Activated naive CD8-positive, alpha-beta T cell treated with anti-CD3 and anti-CD28 coated beads, Interleukin-2, amount 10 ng/mL, durations not matched to agents 7 days and 5 days (primary cell): ENCODE measurements at places on chromosomes 2 and 18. TPM values are rescaled to one million over a fixed set of nuclear protein-coding genes. Genes with fewer than 3 reads are reported as not detected.

The ANO7 gene
- 0.97 TPM for total RNA-seq

The TUBA3E gene
- total RNA-seq: not detected

The STPG4 gene
- 0.19 TPM for total RNA-seq

The IL36G gene
- total RNA-seq: not detected

The PDK1 gene
- total RNA-seq: 44.9 TPM

The SKA1 gene
- 27.8 TPM for total RNA-seq

The MYOM1 gene
- 3.3 TPM for total RNA-seq

The FBXO41 gene
- 33.6 TPM for total RNA-seq

The POTEC gene
- not detected for total RNA-seq

The SATB2 gene
- total RNA-seq: 0.11 TPM

The DOK6 gene
- not detected for total RNA-seq

The ABCG5 gene
- not detected for total RNA-seq

The GPR75 gene
- 2.9 TPM for total RNA-seq

The GMPPA gene
- total RNA-seq: 31.3 TPM

The KRTCAP3 gene
- total RNA-seq: 13.9 TPM

GRCh38 chr2:181464966-181465365 lies 7.8 kb downstream of the ITGA4 start:
- peaks cover 48% of the 10 kb centered on the region for H3K36me3 ChIP-seq
- peak overlapping the region; percentile 78 for H3K27ac ChIP-seq
- no peak for DNase-seq
- H3K4me1 ChIP-seq: peaks cover 61% of the 10 kb centered on the region
- no peaks in the 10 kb centered on the region for H3K27me3 ChIP-seq

GRCh38 chr2:224369028-224369632 lies 32.8 kb downstream of the FAM124B start:
- H3K36me3 ChIP-seq: no peaks in the 10 kb centered on the region
- DNase-seq: no peak
- no peaks in the 10 kb centered on the region for H3K27me3 ChIP-seq
- H3K4me1 ChIP-seq: no peaks in the 10 kb centered on the region
- no peak overlapping the region for H3K4me3 ChIP-seq
- H3K27ac ChIP-seq: no peak overlapping the region

- H3K27me3 ChIP-seq: no peaks in the 10 kb centered on the region
- DNase-seq: no peak
- no peaks in the 10 kb centered on the region for H3K4me1 ChIP-seq
- H3K4me3 ChIP-seq: no peak overlapping the region
- H3K27ac ChIP-seq: no peak overlapping the region
Observed at GRCh38 chr2:234989183-234989701, 37.4 kb downstream of the SH3BP4 start.

DNA sequence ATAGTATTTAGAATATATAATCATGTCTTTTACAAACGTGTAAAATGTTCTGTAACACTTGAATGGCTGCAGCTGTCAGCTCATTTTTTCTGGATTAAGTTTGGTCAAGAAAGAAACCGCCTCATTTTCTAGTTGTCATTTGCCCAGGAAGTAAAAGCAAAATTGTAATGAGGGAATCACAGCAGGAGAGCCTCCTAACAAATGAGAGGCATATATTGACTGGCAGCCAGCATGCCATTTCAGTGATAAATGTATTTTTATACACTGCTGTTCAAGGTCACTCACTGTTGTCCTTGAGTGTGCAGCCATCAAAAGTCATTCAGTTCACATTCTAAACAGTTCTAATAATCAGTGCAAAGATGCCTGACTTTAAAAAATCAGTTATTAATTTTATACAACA lies 144.3 kb upstream of the BOD1L2 start:
- H3K36me3 ChIP-seq: peaks cover 8% of the 10 kb centered on the region
- no peak overlapping the region for H3K27ac ChIP-seq
- H3K27me3 ChIP-seq: no peaks in the 10 kb centered on the region
- no peak for DNase-seq

DNA sequence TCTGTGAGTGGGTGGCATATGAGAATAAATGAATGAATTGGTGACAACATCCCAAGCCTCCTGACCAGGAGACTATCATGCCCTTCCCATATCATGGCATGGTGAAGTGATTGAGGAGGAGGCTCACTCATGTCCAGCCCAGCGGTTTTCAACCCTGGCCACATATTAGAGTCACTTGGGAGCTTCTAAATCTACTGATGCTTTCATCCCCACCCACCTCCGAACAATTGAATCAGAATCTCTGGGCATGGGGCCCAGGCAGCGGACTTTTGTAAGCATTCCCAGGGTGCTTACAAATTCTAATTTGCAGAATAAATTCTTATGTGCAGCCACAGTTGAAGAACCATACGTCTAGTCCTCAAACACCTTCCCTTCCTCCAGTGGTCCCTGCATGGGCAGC lies 81.7 kb upstream of the SEC11C start:
- H3K4me1 ChIP-seq: no peaks in the 10 kb centered on the region
- DNase-seq: no peak
- H3K4me3 ChIP-seq: no peak overlapping the region
- H3K36me3 ChIP-seq: no peaks in the 10 kb centered on the region
- H3K27me3 ChIP-seq: peaks cover 9% of the 10 kb centered on the region
- no peak overlapping the region for H3K27ac ChIP-seq

- H3K27me3 ChIP-seq: no peaks in the 10 kb centered on the region
- peaks cover 1% of the 10 kb centered on the region for H3K4me1 ChIP-seq
- H3K4me3 ChIP-seq: no peak overlapping the region
- H3K36me3 ChIP-seq: no peaks in the 10 kb centered on the region
Observed at GRCh38 chr18:56299740-56300139, 338.7 kb downstream of the TXNL1 start.

GRCh38 chr2:199770716-199771115 lies 80.3 kb downstream of the FTCDNL1 start:
- no peaks in the 10 kb centered on the region for H3K36me3 ChIP-seq
- H3K4me3 ChIP-seq: no peak overlapping the region
- H3K27ac ChIP-seq: no peak overlapping the region

DNA sequence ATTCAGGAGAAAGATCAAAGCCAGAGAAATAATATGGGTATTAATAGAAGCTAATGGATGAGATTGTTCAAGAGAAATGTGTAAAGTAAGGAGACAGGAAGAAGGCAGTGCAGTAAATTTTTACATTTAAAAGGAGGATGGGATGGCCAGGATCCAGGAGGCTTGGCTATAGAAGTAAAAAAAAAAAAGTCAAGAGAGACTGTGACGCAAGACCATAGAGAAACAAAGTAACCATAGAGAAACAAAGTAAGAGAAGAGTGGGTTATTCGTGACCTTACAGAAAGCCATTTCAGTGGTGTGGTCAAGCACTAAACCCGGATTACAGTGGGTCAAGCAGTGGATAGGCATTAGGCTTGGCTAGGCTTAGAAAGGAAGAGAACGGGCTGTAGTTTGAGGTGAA lies 10.5 kb upstream of the FAM171B start:
- no peak overlapping the region for H3K4me3 ChIP-seq
- no peak overlapping the region for H3K27ac ChIP-seq
- H3K27me3 ChIP-seq: no peaks in the 10 kb centered on the region
- no peak for DNase-seq
- peaks cover 2% of the 10 kb centered on the region for H3K36me3 ChIP-seq

DNA sequence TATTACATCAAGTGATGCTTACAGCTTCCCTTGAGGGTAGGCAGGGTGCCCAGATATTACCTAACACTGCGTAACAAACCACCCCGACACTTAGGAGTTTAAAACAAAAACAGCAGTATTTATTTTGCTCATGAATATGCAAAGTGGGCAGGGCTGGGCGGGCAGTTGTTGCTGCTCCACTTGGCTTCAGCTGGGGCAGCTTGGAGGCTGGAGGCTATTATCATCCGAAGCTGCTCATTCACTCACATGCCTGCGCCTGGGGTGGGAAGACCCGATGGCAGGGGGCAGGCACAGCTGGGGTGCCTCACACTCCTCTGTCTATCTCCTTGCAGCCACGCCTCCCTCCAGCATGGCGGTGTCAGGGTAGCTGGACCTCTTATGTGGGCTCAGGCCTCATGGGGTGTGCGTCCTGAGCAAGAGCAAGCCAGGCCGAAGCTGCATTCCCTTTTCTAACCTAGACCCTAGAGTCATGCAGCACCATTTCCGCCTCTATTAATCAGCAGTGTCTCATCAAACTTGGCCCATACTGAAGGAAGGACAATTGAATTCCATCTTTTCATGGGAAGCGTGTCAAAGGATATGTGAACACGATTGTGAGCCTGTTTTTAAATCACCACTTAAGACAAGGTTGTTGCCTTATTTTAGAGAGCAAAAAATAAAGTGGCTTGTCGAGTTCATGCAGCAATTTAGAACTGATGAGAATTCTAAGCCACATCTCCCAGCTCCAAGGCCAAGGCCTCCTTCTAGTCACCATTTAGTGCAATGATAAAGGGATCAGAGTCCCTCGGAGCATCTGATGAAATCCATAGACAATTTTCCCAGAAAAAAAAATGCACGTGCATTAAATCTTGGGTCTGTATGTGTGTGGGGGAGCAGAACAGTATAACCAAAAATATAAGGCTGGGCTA lies 54.9 kb downstream of the SDC1 start:
- H3K27me3 ChIP-seq: peaks cover 5% of the 10 kb centered on the region
- H3K4me1 ChIP-seq: no peaks in the 10 kb centered on the region
- no peak overlapping the region for H3K4me3 ChIP-seq
- no peaks in the 10 kb centered on the region for H3K36me3 ChIP-seq
- no peak overlapping the region for H3K27ac ChIP-seq

- H3K4me3 ChIP-seq: no peak overlapping the region
- no peaks in the 10 kb centered on the region for H3K27me3 ChIP-seq
- no peak for DNase-seq
Observed at GRCh38 chr2:30694286-30695055, 112.8 kb downstream of the CAPN13 start.

GRCh38 chr2:118880501-118880900 lies 33.1 kb upstream of the EN1 start:
- DNase-seq: no peak
- H3K4me1 ChIP-seq: peaks cover 15% of the 10 kb centered on the region
- peaks cover 14% of the 10 kb centered on the region for H3K27me3 ChIP-seq

DNA sequence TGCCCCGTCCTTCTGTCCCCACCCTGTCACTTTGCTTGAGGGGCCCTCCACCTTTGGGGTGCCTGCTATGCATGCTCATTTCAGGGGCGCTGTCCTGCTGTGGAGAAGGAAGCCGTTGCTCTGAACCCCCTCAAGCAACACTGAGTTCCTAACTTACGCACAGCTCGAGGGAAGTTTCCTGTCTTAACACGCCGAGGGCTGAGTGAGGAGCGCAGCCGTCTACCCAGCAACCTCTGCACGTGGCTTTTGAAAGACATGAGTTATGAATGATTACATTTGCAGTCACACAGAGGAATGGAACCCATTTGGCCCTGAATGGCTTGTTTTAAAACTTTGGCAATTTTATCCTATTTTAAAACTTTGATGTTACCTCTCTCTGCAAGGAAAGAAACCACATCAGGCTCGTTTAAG lies 14.0 kb downstream of the RAMP1 start:
- H3K36me3 ChIP-seq: no peaks in the 10 kb centered on the region
- H3K27ac ChIP-seq: no peak overlapping the region
- no peak for DNase-seq
- peaks cover 18% of the 10 kb centered on the region for H3K27me3 ChIP-seq
- peaks cover 10% of the 10 kb centered on the region for H3K4me1 ChIP-seq

GRCh38 chr2:206219957-206220356 lies 54.5 kb upstream of the ZDBF2 start:
- no peaks in the 10 kb centered on the region for H3K4me1 ChIP-seq
- no peak overlapping the region for H3K27ac ChIP-seq
- no peak for DNase-seq
- peaks cover 20% of the 10 kb centered on the region for H3K27me3 ChIP-seq

DNA sequence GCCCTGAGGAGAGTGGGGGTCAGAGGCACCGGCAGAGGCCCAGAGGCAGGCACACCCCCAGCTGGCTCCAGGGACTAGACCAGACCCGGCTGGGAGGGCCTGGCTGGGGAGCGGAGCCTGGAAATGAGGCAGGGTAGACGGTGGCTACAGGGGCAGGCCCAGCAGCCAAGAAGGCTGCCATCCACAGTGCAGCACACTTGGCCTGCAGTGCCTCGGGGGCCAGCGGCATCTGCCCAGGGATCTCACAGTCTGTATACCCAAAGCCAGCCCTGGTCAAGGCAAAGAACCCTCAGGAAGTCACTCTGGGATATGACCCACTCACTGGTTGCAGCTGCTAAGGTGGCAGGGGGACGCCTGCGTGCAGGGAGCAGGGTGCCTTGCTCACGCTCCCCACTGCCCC lies 17.8 kb downstream of the PER2 start:
- H3K27me3 ChIP-seq: no peaks in the 10 kb centered on the region
- no peak for DNase-seq
- peaks cover 4% of the 10 kb centered on the region for H3K4me1 ChIP-seq
- H3K36me3 ChIP-seq: peaks cover 8% of the 10 kb centered on the region

DNA sequence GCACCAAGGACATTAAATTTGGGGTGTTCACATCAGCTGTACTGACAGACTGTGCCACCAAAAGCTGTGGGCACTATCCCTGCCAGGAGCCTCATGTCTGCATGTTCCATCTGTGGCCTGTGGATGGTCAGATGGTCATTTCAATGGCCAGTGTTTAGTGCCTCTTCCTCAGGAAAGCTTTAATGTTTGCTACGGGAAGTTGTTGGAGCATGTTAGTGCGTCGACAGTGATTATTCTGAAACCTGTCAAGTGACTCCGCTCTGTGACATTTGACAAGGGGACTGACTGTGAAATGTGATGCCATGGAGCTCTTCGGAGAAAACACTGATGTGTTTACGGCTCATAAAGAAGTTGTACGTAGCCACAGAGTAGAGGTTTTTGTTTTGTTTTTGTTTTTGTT lies 18.7 kb upstream of the RGPD4 start:
- no peaks in the 10 kb centered on the region for H3K27me3 ChIP-seq
- no peak for DNase-seq
- H3K4me3 ChIP-seq: no peak overlapping the region
- no peaks in the 10 kb centered on the region for H3K4me1 ChIP-seq

DNA sequence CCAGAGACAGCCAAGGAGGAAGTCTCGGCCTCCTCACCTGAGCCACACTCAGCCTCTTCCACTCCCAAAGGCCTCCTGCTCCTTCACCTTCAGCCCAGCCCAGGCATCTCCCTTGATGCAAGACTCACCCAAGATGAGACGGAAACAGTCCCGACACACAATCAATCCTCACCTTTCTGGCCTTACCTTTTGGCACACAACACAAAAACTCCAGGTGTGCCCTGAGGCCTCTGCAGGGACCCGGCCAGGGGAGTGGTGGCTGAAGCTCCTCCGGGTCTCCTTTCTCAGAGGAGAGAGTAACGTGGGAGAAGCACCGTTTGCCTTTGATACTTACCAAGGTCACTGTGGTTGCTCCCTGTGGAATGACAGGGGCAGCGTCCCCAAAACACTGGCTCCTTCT lies 23.8 kb upstream of the EFHD1 start:
- H3K27ac ChIP-seq: no peak overlapping the region
- no peak overlapping the region for H3K4me3 ChIP-seq
- H3K4me1 ChIP-seq: peaks cover 5% of the 10 kb centered on the region
- no peak for DNase-seq
- H3K27me3 ChIP-seq: peaks cover 3% of the 10 kb centered on the region

- peak overlapping the region; percentile 45 for H3K27ac ChIP-seq
- peaks cover 5% of the 10 kb centered on the region for H3K4me1 ChIP-seq
- DNase-seq: no peak
- no peak overlapping the region for H3K4me3 ChIP-seq
- no peaks in the 10 kb centered on the region for H3K36me3 ChIP-seq
Observed at GRCh38 chr2:45909677-45910191, 258.3 kb downstream of the PRKCE start.

- no peak overlapping the region for H3K27ac ChIP-seq
- no peak for DNase-seq
- H3K4me1 ChIP-seq: peaks cover 31% of the 10 kb centered on the region
- peaks cover 15% of the 10 kb centered on the region for H3K36me3 ChIP-seq
Observed at GRCh38 chr2:39145906-39146421, 25.1 kb upstream of the SOS1 start.
